ENCODE measurements at places on chromosomes 2 and 18.

- peak; percentile 70 for DNase-seq
Measured at GRCh38 chr2:160324161-160324800, 124.2 kb upstream of the ITGB6 start.

- peak; percentile 81 for DNase-seq
Measured at GRCh38 chr2:131154071-131154531, 49.0 kb downstream of the PLEKHB2 start.

- DNase-seq, result peak; percentile 76
Measured at GRCh38 chr18:9334973-9335696, 562 bp downstream of the TWSG1 start.

DNA sequence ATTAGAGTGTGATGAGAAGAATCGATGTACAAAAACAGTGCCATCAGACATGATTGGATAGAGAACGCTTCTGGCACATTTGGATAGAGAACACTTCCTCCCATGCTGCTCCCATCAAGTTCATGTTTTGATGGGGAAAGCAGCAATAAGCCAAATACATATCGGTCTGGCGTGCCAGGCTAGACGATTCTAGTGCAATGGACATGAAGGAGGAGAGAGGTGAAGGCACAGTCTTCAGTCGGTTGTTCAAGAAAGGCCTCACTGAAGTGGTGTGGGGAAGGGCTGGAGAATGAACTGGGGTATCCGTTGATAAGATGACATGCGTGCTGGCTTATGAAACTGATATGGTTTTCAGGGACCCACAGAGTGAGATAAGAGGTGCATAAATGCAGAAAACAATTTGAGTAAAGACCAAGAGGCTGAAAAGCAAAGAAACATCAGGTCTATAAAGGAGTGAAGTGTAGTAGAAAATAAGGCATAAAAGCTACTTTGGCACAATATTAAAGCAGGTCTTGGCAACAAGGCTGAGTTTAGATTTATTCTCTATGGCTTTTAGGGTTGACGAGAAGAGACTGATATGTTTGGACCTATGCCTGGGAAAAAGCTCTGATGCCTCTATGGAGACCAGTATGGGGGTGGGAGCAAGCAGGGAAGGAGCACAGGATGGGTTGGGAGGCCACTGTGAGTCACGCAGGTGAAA is 117.6 kb upstream of the PIEZO2 start:
- DNase-seq, result peak; percentile 13

GRCh38 chr2:172091000-172091641 is 5.8 kb downstream of the DLX1 start:
- no peak for DNase-seq

- DNase-seq, result peak; percentile 84
Measured at GRCh38 chr18:44098551-44099098, 582.1 kb upstream of the SETBP1 start.

DNA sequence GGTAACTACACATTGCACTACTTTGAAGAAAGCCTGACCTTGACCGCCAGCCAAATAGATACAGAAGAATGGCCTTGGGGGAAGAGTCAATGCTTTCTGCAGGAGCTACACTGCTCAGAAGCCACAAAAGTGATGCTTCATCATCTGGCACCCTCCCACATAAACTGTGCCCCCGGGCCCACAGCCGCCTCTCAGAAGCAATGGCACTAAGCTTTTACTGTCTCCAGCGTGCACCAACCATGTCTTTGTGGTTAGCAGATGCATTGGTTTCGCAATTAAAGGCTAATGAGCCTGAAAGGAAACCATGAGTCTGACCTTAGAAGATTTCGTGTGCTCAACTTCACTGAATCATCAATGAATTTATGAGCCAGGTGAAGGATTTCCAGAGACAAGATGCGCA is 209.4 kb upstream of the TRIB2 start:
- peak; percentile 72 for DNase-seq

GRCh38 chr2:12479065-12479601 is 237.6 kb upstream of the TRIB2 start:
- DNase-seq, result peak; percentile 75

- no peak for DNase-seq
Measured at GRCh38 chr2:187017438-187017837, 168.5 kb upstream of the ZSWIM2 start.

DNA sequence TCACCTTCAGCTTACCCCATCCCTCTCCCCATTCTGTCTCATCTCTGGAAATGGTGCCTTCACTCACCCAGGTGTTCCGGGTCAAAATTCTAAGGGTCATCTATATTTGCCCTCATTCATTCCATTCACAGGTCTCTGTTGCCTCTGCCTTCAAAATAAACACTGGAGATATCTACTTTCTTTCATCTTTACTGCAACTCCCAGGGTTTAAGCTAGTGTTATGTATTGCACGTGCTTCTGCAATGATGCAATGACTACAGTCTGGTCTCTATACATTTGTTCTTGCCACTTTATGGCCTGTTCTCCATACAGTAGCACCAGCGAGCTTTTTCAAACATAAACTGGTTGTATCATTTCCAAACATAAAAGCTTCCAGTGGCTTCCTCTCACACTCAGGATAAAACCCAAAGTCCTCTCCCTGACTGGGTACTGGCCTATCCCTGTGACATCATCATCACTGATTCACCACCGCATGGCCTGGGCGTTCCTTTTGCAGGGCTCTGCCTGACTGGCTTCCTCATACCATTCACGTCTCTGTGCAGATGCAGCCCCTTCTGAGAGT is 14.3 kb downstream of the DSG2 start:
- no peak for DNase-seq

GRCh38 chr2:55779459-55780421 is 86.1 kb upstream of the PNPT1 start:
- DNase-seq, result no peak

GRCh38 chr2:68568116-68568515 is 75.3 kb upstream of the PROKR1 start:
- no peak for DNase-seq

DNA sequence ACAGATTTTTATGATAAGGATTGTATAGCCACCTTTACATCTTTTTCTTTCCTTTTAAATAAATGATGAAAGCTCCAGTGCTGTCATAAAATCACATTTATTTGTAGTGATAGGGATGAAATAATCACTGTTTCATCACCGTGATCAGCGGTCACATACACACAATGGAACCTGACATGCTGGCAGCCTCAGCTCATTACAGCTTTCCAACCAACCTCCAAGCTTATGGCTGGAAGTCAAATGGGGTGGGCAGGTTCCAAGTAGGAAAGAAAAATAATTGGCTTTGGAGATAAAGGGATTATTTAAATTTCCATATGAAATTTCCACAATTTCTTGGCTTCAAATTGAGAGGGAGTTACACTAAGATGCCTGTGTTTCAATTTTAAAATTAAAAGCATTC is 251.3 kb downstream of the PLCL1 start:
- DNase-seq, result no peak

- DNase-seq, result no peak
Measured at GRCh38 chr2:46333912-46334311, 36.7 kb downstream of the EPAS1 start.

GRCh38 chr2:117273009-117273671 is 541.4 kb upstream of the DDX18 start:
- no peak for DNase-seq

GRCh38 chr18:2512059-2512458 is 59.2 kb downstream of the METTL4 start:
- DNase-seq, result no peak

GRCh38 chr2:131543385-131543891 is 15.8 kb downstream of the CCDC74A start:
- DNase-seq, result no peak

DNA sequence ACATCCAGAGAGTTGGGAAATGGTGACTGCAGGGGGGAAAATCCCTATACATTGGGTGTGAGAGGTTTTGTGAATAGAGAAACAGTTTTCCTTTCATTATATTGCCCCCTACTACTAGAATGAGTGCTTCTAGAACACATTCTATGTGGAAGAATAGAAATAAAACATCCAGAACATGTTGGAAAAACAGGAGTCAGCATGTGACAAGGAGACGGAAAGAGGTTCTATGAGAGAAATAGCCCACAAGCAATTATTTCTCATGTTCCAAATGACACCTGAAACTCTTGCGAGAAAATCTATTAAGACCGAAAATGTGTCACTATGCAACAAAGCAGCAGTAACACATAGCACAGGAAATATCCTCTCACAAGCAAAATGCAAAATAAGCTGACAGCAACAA is 202.7 kb upstream of the SPOPL start:
- no peak for DNase-seq

DNA sequence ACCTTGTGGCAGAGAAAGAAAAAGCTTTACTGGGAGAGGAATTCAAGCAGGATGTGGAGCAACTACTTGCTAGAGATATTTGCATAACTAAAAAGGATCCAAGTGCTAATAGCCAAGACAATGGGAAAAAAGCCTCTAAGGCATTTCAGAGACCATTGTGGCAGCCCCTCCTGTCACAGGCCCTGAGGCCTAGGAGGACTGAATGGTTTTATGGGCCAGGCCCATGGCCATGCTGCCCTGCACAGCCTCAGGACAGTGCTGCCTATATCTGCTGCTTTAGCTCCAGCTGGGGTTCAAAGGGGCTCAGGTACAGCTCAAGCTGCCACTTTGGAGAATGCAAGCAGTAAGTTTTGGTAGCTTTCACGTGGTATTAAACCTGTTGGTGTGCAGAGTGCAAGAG is 17.1 kb upstream of the MRPS5 start:
- DNase-seq, result no peak

DNA sequence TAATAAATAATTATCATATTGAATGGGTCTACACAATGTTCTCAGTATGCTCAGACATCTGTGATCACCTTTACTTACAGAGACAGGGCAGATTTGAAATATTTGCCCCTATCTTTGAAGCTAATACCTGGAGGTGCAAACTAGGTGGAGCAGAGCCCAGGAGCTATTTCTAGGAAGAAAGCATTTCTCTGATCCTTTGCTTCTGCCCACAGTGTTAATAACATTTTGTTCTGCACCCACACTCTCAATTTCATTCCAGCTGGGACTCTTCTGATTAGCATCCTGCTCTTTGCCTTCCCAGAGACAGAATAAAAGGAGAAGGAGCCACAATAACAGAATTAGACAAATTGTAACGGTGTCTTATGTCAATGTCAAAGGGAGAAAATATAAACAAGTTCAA is 11.6 kb upstream of the SCN2A start:
- no peak for DNase-seq

GRCh38 chr2:184767059-184767458 is 168.7 kb downstream of the ZNF804A start:
- peak; percentile 45 for DNase-seq

DNA sequence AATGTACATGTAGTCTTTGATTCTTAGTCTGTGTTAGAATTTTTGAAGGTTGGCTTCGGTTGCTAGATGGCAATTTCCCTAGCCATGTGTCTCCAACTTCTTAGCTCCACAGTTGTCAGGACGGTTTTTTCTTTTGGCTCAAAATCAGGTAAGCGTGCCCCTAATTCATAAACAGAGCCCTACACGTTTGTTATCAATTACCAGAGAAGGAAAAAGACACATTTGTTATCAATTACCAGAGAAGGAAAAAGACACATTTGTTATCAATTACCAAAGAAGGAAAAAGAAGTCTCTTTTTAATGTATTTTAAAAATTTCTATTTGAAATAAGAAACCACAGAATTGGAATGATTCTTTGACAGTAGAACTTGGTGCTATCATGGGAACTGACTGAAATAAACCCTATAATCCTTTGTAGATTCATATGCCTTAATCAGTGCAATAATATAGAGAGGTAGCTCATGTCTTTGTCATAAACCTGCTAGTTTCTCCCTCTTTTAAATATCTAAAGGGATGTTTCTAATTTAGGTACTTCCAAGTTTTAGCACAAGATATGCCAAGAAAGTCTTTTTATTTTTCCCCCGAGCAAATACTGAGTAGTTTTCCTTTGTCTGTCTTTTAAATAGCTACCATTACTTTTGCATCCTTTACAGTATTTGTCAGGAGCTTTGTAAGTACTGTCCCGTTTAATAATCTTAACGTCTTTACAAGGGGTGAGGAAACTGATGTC is 35.9 kb downstream of the CAMKMT start:
- no peak for DNase-seq

GRCh38 chr2:20327370-20327769 is 23.3 kb downstream of the PUM2 start:
- no peak for DNase-seq

DNA sequence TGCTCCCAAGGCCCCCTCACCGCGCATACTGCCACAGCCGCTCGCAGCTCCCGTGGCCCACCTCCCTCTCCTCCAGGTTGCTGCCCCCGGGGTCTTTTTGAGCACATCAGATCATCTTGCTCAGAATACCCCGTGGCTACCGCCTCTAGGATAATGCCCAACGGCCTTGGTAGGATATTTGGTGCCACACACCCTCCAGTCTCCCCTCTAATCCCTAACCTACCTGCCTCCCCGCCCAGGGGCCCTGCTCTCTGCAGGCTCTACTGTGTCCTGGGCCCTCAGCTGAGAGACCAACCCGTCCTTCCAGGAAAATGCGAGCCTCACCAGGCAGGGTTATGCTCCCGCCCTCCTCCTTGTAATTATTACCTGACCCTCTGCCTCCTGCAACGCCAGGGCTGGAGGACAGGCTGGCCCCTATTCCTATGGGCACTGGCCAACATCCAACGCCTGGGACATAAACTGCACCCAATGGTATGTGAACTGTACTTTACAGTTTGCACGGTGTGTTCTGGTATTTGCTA is 1.5 kb upstream of the MTCL1 start:
- no peak for DNase-seq

- no peak for DNase-seq
Measured at GRCh38 chr2:189858291-189858690, 74.0 kb downstream of the PMS1 start.

DNA sequence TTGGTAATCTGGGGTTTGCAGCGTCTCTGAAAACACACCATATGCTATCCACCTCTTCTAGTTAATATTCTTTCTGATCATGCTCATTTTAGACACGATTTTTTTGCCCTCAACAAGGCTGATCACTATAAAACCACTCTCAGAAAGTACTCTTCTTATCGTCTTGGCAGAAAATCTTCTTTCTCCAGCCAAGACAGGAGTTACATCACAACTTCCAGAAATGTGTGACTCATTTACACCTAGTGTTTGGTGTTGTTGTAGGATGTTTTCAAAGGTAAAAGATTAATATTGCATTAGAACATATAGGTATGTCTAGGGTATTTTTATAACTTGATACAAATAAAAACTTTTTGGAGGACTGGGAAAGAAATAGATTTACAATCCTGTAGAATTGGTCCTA is 138.5 kb upstream of the NETO1 start:
- peak; percentile 17 for DNase-seq

DNA sequence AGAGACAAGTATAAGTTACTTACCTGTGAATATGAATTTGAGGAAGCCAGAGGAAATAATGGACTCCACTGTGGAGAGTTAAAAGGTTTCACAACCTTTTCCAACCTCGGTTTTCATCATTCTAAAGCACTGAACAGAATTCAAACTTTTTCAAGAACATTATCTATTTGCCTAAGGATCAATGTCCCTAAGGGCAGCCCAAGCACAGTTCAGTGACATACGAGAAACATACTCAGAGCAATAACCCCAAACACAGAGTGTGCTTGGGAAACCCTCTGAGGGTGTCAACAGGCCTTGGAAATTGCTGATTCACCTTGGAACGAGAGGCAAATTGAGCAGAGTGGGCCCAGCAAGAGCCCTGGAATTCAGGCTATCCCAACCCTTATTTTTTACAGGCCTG is at the start of gene ABCB11:
Gene ABCB11, minus strand, starts transcription at position 123 of the 400 bp plus-strand sequence. CDS start 13,199 bp downstream, outside the sequence.
- DNase-seq, result no peak

GRCh38 chr2:1321321-1321720 is 91.9 kb upstream of the TPO start:
- DNase-seq, result no peak
